ENCODE measurements at places on chromosomes 16 and 17.
A peak's percentile ranks its signal among the peaks of the same experiment; 100 is the strongest.

DNA sequence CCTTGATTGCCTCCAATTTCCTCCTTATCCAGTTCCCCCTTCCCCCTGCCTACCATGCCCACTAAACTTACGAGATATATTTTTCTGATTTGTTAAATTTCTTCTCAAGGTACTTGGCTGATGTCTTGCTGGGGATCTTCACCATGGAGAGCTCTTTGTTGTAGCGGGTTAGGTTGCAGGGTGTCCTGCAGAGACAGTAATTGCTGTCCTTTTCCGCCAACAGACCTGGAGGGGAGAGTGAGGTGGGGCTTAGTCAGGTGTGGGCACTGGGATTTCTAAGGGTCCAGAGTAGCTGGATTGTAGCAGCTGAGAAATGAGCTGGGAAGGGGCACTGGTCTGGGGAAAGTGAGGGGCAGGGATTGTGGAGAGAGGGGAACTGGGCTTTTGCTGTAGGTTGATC is 32.1 kb downstream of the SPACA3 start:
- DNase-seq, result no peak

DNA sequence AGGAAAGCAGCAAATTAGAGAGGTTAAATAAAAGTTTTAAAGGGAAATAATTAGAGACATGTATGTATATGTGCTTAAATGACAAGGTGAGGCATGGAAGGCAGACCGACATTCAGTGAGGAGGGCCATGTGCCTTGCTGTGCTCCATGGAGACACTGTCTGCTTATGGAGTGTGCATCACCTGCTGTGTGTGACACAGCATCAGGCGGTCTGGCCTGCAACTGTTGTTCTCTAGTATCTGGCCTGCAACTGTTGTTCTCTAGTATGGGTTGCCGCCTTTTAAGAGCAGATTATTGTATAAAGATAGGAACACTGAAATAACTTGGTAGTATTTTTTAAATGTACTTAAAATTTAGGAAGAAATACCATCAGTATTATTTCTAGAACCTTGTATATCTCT is 225.1 kb downstream of the LGALS9B start:
- DNase-seq, result no peak

GRCh38 chr16:87464691-87465300 is 28.0 kb downstream of the ZCCHC14 start:
- peak; percentile 45 for DNase-seq

DNA sequence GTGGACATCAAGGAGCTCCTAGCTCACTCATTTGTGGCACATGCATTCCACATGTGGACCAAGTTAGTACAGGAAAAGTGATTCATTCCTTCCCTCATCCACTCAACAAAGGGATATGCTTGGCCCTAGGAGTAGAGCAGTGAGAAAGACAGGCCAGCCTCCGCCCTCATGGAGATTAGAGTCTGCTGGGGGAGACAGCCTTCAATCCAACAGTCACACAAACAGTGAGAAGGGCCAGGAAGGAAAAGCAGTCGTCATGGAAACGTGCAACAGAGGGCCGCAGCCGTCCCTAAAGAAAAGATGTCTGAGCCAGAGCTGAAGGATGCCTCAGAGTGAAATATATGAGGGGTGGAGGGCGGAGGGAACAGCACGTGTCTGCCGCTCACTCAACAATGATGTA is 109.9 kb downstream of the VPS53 start:
- DNase-seq, result no peak

DNA sequence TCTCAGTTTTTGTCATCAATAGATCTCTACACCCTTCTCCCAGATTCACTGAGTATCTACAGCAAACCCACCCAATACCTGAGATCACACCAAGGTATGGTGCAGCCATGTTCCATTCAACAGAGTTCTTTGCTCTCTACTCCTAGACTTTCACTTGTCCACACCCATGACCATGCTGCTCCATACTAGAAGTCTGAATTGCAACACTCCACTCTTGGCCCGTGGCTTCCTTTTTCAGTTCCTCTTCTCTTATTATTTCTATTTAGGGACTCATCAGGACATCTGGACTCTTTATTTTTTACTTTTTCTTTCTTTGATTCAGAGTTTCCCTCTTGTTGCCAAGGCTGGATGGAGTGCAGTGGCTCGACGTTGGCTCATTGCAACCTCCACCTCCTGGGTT is 37.1 kb downstream of the YWHAE start:
- no peak for DNase-seq

GRCh38 chr17:37708008-37708615 is 36.7 kb downstream of the HNF1B start:
- no peak for DNase-seq

- no peak for DNase-seq
These were observed 20.5 kb downstream of the ST3GAL2 start for GRCh38 chr16:70418274-70418992.

DNA sequence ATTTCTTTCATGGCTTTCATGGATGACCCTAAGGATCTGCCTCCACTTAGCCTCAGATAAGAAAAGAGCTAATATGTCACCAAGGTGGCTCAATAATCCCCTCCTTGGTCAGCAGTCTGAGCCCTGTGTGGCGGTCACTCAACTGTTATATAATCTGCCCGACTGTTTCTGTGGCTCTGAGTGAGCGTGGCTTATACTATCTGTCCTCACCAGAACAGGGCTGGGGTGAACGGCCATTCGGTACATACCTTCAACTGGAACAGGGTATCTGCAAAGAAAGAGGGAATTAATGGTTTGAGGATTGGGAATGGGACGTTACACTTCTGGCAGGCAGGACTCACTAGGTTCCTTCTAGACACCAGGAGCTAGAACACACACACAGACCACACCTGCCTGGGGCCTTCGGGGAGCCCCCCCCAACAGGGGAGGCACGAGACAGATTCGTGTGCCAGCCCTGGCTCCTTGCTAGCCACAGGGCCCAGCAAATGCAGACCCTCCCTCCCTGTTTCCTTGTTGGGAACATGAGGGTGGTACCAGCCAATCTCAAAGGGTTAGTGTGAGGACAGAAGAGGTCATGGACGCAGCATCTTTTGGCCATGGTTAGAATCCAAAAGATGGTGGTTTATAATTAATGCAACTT is 3.7 kb downstream of the CHMP1A start:
- DNase-seq, result no peak

DNA sequence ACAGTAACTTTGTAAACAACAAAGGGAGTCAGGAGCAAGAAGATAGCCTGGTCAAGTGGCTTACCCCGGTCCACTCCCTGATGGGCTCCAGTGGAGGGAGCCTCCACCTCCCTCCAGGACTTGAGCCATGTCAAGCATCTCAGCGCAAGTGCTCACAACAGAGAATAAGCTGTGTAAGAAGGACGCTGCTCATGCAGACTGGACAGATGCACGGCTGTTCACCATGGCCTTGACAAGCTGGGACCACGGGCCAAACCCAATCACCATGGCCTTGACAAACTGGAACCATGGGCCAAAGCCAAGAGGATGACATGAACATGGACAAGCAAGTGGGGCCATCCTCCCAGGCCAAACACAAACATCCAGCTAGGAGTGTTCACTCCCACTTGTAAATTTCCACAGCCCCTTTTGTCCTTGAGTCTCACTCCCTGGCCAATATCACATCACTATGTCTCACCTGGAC is 3.4 kb upstream of the PITPNM3 start:
- DNase-seq, result no peak

DNA sequence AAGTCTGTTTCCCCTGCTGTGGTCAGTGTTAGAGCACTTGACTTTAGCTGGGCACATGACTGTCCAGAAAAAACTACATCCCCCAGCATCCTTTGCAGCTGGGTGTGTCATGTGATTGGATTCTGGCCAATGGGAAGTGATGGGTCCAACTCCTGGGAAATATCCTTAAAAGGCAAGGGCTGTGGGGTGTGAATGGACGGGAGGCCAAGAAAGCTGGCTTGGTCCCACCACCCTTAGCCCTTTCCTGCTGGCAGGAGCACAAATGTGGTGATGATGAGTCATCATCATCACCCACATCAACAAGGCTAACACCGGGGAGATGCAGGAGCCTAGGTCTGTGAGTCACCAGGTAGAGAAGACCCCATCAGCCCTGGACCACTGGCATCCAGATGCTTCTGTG is 341.7 kb downstream of the C16orf95 start:
- peak; percentile 18 for DNase-seq

- peak; percentile 96 for DNase-seq
These were observed 20.9 kb downstream of the TNS4 start for GRCh38 chr17:40480501-40481003.

DNA sequence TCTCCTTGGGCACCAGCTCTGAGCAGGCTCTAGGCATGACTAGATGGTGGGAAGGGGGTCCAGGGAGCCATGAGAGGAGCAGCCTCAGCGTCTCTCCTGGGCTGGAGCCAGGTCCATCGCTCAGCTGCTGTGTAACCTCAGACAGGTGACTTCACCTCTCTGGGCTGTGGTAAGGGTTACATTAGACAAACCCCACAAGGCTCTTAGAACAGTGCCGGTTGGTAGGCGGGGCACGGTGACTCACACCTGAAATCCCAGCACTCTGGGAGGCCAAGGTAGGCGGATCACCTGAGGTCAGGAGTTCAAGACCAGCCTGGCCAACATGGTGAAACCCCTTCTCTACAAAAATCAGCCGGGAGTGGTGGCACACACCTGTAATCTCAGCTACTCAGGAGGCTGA is 18.1 kb upstream of the NPTX1 start:
- DNase-seq, result no peak

DNA sequence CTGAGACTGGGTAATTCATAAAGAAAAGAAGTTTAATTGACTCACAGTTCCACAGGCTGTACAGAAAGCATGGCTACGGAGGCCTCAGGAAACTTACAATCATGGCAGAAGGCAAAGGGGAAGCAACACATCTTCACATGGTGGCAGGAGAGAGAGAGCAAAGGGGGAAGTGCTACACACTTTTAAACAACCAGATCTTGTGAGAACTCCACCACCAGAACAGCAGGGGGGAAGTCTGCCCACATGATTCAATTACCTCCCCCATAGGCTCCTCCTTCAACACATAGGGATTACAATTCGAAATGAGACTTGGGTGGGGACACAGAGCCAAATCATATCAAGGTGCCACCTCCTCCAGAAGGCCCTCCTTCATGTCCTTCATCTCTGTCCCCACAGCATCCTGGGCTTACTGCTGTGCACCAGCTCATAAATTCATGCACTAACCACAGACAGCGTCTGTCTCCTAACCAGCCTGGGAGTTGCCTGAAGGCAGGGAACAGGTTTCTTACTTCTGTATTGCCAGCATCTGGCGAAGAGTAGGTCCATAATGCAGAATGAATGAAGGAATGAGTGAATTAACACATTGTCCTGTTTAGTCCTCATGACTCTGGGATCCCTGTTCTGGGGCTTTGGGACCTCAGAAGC is 74.4 kb downstream of the WSB1 start:
- no peak for DNase-seq

GRCh38 chr17:49393491-49394255 is 21.0 kb downstream of the PHB1 start:
- DNase-seq, result no peak

Measured in activated CD4-positive, alpha-beta T cell treated with anti-CD3 and anti-CD28 coated beads, Interleukin-2, amount 50 U/mL, for 16 hours (primary cell).